ENCODE measurements at places on chromosomes 3 and 15. TPM values are rescaled to one million over a fixed set of nuclear protein-coding genes. Genes with fewer than 3 reads are reported as not detected.

DNA sequence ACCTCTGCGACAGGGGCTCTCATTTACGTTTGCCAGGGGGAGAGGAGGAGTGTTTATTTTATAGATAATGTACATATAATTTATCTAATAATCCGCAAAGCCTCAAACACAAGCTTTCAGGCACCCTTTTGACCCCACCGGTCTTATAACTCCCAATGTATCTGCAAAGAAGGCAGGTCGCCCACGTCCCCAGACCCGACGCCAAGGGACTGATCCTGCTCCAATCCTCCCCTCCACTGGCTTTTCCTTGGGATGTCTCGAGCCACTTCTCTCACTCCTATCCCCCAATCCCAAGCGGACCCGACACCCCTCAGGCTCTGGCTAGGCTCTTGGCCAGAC lies 452 bp downstream of the DCP1A start:
- DNase-seq: peak; percentile 35

GRCh38 chr15:72203507-72203837 lies 5.9 kb upstream of the GRAMD2A start:
- DNase-seq: no peak

Gene WDR49
- 0.29 TPM for total RNA-seq

Gene TTLL13
- total RNA-seq: 1.1 TPM

Gene SPINT1
- total RNA-seq: 6.3 TPM

Gene SERPINI2
- not detected for total RNA-seq

Gene SAMMSON
- total RNA-seq: not detected

Data from activated CD8-positive, alpha-beta T cell treated with anti-CD3 and anti-CD28 coated beads for 36 hours (primary cell).